Smooth muscle cell of the brain vasculature (primary cell): ENCODE measurements at places on chromosomes 5 and 9.

- DNase-seq = no peak
These were observed 79.2 kb downstream of the ATP10B start for GRCh38 chr5:160772854-160773253.

DNA sequence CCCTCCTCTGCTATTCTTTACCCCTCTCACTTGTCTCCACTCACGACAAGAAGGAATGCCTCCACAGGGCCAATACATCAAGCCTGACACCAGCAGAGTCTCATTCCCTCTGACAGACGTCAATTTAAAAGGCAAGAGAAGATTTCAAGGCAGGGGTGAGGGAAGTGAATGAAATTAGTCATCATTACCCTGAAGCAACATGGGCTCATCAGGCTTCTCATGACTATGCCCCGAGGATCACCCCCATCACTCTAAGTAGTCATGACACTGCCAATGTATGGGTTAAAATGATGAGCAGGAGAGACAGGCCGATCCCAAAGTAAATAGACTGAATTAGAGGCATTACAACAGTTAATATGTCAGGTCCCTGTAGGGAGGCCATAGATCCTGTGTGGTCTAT is 504.4 kb downstream of the TLE4 start:
- no peak for DNase-seq

DNA sequence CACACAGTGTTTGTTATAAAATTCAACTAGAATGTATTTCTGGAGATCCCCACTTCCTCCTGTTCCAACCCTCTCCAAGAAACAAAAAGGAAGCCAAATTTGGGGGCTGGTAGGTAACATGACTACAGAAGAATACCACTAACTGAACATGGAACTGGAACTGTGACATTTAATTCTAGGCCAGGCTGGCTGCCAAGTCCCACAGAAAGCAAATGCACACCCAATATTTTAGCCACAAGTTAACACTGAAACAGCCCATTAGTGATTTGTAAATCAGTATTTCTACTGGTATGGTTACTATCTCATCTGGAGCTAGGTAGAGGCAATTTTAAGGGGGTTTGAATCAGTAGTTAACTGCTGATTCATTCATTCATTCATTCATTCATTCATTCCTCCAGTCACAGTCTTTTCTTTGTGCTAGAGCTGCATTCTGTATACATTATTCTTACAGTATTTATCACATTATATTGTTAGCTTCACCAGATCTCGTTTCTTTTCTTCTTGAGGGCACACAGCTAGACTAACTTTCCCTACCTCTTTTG is 131.7 kb upstream of the GDNF start:
- no peak for DNase-seq

- DNase-seq = no peak
These were observed 174.8 kb upstream of the TNC start for GRCh38 chr9:115292584-115293279.

GRCh38 chr5:89377767-89378455 is 494.9 kb upstream of the MEF2C start:
- DNase-seq = no peak

DNA sequence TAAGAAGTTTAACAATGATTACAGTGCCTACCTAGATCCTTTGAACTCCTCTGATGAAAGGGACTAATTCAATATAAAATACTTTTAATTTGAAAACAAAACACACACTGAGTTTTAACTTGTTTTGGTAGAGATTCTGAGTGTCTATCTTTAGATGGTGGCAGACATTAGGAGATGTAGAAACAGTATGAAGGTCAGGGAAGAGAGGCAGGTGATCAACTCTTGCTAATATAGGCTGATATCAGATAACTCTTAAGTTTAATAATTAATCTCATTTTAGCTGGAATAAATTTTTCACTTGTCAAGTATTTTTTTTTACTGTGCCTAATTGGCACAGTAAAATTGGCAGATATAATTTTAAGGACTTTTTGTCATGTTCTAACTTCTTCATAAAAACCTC is 30.8 kb downstream of the POC5 start:
- DNase-seq = no peak

GRCh38 chr9:105425816-105426433 is 21.9 kb upstream of the FSD1L start:
- DNase-seq = no peak

GRCh38 chr5:6750951-6751685 is 37.9 kb downstream of the TENT4A start:
- DNase-seq = no peak

GRCh38 chr9:116494815-116495634 is 192.1 kb upstream of the TRIM32 start:
- no peak for DNase-seq

DNA sequence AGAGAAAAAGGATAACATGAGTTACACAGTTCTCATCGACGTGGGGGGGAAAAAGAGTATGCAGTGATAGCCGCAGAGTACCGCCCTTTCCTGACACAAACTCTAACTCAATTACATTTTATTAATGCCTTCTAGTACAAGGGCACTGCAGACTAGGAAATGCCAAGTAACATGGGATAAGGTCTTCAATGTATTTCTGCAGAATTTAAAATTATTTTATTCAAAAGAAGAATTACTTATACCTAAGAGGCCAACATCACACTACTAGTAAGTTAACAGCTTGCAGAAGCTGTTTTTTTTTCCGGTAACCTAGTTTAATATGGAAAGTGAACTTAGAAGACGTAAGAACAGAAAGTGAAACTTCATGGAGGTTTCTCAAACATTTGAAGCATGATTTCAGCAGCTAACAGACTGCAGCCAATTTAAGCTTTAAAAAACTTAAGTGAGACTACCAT is 3.9 kb downstream of the SETX start:
- no peak for DNase-seq

- no peak for DNase-seq
These were observed 87.7 kb downstream of the RAB3C start for GRCh38 chr5:58670582-58670981.

DNA sequence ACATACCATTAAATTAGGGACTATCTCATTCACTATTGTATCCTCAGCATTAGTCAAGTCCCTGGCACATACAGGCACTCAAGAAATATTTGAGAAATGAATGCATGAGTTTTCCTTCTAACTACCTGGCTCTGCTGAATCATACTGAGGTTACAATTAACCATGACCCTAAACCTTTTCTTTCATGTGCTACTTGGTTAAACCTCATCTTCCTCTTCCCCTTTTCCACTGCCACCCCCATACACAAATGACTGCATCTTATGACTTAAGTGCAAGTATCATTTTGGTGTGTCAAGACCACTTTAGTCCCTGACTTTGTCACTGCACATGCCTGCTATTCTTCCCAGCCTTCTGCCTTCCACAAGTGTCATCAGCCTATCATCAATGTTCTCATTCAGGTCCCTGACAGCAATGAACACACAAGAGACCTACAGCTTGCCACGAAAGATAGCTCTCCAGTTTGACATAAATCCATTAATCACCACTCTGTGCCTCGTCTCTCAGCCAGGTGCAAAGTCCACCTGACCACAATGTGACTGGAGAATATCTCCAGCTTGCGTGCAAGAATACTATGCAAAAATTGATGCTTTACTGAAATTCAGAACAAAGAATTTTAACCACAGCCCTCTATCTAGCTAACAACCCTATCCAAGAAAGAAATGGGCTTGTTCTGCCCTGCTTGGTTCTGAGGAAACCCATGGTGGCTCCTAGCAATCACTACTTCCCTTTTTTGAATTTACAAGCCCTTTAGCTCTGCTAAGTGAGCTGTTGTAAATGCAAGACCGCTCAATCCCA is 74.5 kb downstream of the MAPKAP1 start:
- no peak for DNase-seq

- DNase-seq = no peak
These were observed 146.2 kb upstream of the DMRT1 start for GRCh38 chr9:695252-695651.

- DNase-seq = no peak
These were observed 100.8 kb upstream of the RANBP3L start for GRCh38 chr5:36402512-36402906.

GRCh38 chr9:92384375-92384774 is 20.0 kb downstream of the OGN start:
- no peak for DNase-seq

GRCh38 chr5:44885903-44886302 is 77.2 kb downstream of the MRPS30 start:
- DNase-seq = no peak

GRCh38 chr9:97891736-97892135 is 30.6 kb downstream of the TRMO start:
- DNase-seq = no peak

GRCh38 chr9:136127313-136127712 is 8.6 kb upstream of the TMEM250 start:
- no peak for DNase-seq

- DNase-seq = no peak
These were observed 10.4 kb downstream of the C9 start for GRCh38 chr5:39353717-39354399.

- no peak for DNase-seq
These were observed 16.7 kb downstream of the PIK3R1 start for GRCh38 chr5:68232277-68232676.

- no peak for DNase-seq
These were observed 202.5 kb upstream of the NMUR2 start for GRCh38 chr5:152607401-152608160.

- no peak for DNase-seq
These were observed 10.3 kb upstream of the PRUNE2 start for GRCh38 chr9:76916231-76916630.

DNA sequence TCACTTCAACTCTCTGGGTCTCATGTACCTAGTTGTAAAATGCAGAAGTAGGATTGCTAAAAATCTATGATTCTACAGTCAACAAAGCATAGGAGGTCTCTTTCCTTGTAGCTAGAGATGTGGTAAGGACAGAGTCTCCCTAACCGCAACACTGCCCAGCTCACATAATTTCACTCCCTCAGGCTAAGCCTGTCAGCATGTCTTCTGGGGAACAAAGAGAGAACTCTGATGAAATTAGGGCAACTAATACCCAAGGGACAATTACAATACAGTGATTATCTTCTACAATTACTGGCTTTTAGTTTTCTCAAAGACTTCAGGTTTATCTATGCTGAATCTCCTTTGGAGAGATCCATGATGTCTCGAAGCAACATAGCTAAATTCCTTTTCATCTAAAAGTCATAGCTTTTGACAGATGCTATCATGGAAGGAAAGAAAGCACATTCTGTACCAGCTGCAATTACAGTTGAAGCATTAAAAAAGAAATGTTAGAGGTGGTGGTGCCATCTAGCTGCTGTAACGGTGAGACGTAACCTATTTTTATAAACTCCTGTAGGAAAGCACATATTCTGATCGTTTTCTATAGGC is 141.1 kb upstream of the TARS1 start:
- peak; percentile 20 for DNase-seq

- no peak for DNase-seq
These were observed 141.8 kb upstream of the GNA14 start for GRCh38 chr9:77789891-77790290.

- peak; percentile 18 for DNase-seq
These were observed 17.6 kb downstream of the TSTD2 start for GRCh38 chr9:97615439-97616072.

GRCh38 chr5:135106136-135106535 is 72.1 kb upstream of the PITX1 start:
- DNase-seq = no peak

- DNase-seq = no peak
These were observed 124.6 kb upstream of the ERCC6L2 start for GRCh38 chr9:95750725-95751519.

DNA sequence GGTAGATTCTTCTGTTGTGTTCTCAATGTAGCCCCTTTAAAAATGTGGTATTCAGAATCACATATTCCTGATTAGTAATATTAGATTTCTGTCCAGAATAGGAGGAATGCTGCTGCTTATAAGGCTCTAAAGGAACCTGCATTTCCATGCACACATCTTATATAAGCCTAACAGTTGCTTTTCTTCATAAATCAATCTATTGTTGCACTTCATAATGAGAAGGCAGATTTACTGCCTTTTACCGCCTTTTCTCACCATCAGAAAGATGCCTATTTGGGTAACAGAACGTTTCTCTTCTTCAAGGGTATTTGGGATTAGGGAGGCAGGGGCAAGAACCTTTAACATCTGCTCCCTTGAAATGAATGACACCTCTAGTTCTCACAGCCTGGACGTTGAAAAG is 243.4 kb downstream of the MLLT3 start:
- no peak for DNase-seq

DNA sequence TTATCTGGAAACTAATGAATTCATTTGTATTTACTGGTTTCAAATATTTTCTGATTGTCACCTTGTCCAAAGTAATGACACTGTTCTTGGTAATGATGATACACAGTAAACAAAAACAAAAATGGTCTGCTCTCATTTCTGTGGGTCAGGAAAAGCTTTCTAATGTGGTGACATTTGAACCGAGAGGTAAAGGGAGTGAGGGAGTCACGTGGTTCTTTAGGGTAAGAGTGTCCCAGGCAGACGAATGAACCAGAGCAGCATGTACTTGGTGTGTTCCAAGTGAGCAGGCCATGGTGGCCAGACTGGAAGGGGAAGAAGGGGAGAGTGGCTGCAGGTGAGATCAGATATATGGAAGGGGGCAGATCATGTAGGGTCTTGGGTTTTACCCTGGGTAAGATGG is 247.0 kb upstream of the SLC30A5 start:
- DNase-seq = no peak

DNA sequence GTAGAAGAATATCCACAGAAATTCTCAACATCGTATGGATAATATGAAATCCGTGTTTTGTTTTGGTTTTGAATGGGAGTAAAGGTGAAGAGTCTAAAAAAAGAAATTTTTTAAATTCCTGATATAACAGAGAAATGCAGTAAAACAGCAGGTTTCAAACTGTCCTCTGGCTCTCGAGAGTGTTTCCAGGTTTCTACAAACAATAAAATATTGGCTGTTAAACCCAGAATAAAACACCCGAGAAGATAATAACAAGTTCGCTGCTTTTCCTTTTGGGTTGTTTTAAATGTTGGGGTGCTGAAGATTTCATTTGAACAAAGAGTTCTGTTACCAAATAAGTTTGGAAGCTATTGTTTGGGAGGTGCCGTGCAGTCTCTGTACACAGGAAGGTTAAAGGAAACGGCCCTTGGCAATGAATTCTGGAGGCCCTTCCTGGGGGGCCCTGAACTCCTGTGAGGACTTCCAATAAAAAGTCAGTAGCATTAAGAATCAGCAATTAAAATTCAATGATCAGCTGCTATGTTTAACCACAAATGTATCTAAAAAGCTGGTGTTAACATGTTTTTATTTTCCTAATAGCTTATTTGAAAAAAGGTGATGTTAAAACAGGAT is 215.8 kb downstream of the TSSK1B start:
- no peak for DNase-seq

GRCh38 chr5:115126303-115126702 is 43.4 kb downstream of the TRIM36 start:
- DNase-seq = no peak

GRCh38 chr5:172074896-172075295 is 68.5 kb upstream of the FBXW11 start:
- DNase-seq = no peak

GRCh38 chr5:54628050-54628449 is 110.5 kb downstream of the SNX18 start:
- DNase-seq = no peak

GRCh38 chr5:63131626-63132285 is 553.1 kb downstream of the LRRC70 start:
- DNase-seq = no peak
